ENCODE measurements at places on chromosomes 5 and 9.

DNA sequence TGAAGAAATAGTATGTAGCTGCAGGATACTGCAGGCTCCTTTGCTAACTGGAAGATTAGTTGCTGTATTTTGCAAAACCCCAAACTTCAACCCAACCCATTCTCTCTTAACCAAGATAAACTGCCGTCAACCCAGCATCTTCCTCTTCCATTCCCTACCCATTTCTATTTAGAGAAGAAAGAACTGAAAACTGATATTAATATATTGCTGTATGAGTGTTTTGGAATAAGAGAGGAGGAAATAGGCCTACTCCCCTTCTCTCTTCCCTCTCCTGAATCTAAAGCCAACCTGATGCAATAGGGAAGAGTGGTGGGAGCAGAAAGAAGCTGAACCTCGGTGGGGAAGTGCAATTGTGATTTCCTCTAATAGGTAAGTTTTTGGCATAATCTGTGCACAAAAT is 83.7 kb downstream of the TMEM215 start:
- DNase-seq, result no peak

DNA sequence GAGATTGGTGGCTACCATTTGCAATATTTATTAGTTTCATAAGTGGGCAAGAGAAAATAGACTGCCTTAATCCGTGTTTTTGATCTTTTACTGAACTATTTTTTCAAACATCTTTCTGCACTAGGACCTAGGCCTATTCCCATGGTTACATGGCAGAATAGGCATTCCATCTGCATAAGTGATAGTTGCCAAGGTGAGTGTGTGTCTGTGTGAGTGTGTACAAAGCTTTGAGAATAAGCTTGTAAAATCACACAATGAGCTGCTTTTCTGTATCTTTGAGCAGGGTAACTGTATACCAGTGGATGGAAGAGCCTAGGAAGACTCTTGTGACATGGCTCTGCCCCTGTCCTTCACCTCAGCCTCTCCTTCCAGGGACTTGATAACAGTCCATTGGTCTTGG is 92.7 kb downstream of the SGCD start:
- no peak for DNase-seq

DNA sequence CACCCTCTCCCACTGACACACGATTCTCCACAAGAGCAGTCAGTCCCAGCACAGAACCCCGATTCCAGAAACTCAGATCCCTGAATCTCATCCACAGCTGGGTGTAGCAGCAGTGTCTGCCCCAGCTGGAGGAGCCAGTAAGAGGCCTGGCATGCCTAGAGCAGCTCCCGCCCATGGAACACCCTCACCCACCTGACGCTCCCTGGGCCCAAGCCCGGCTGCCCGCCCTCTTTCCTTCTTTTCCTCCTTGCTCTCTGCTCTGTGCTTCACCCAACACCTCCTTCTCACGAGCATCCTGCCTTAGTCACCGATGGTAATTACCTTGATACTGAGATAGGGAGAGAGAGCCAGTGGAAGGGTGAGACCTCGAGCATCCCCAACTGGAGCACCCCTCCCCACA is 8.7 kb downstream of the PCDH1 start:
- no peak for DNase-seq

GRCh38 chr5:32780508-32780919 is 69.4 kb downstream of the NPR3 start:
- no peak for DNase-seq

- DNase-seq, result no peak
Measured at GRCh38 chr5:145780982-145781381, 54.2 kb downstream of the PRELID2 start.

- no peak for DNase-seq
Measured at GRCh38 chr9:129560881-129561306, 60.0 kb downstream of the C9orf50 start.

GRCh38 chr5:119396030-119396664 is 40.3 kb downstream of the TNFAIP8 start:
- DNase-seq, result no peak

GRCh38 chr5:174667526-174667925 is 56.9 kb upstream of the MSX2 start:
- no peak for DNase-seq

DNA sequence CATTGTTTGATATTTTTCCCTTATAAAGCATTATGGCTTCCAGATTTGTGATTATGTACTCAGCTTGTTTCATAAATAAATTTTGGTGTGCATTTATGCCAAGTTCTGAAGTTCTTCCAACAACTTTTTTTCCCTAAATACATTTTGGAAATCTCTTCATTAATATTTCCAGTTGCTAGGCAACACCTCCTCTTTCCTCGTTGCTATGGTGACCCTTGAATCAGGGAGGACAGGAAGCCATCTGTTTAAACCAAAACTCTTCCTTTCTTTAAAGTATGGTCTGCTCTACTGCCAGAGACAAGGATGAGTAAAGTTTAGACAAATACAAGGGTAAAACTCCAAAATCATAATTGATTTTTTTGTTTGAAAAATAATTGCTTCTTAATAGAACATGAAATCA is 779.3 kb downstream of the CDH9 start:
- DNase-seq, result no peak

GRCh38 chr5:133793756-133794465 is 174.5 kb downstream of the C5orf15 start:
- no peak for DNase-seq

DNA sequence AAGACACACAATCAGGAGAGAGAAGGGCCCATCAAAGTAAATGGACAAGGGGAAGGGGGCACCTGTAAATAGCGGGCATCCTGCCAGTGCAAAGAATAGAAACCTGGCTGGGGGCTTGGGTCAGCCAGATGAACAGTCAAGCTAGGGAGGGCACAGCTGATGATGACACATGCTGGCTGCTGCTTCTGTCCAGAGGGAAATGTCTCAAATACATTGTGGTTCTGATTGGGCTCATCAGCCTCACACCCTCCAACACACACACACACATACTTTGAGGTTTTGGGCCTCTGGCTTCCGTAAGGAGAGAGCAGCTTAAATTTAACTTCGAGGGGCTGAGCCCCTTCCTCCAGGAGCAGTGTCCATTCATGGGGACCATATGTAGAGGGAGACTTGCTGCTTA is 27.6 kb upstream of the SPATA31E1 start:
- no peak for DNase-seq

DNA sequence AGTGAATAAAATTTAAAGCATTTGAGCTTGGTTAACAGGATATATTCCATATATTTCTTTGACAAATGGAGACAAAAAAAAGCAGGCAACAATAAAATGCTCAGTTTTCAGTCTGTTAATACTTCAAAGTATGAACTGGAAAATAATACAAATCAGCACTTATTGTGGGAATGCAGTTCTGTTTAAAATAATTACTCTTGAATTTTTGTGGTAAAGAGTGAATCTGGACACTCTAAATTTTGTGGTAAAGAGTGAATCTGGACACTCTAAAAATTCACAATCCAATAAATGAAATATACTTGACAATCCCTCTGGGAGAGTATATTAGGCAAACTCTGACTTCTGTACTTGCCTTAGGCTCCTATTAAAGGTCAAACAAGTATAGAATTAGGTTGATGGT is 141.9 kb upstream of the RASA1 start:
- DNase-seq, result no peak

- DNase-seq, result no peak
Measured at GRCh38 chr5:77133061-77133758, 46.1 kb upstream of the ZBED3 start.

- no peak for DNase-seq
Measured at GRCh38 chr5:158473016-158473635, 614.2 kb upstream of the CLINT1 start.

- no peak for DNase-seq
Measured at GRCh38 chr9:127039492-127039891, 82.9 kb downstream of the ANGPTL2 start.

GRCh38 chr9:129944506-129945116 is 98.4 kb downstream of the FNBP1 start:
- DNase-seq, result peak; percentile 25

GRCh38 chr5:60856066-60856465 is 12.0 kb upstream of the ELOVL7 start:
- DNase-seq, result no peak

DNA sequence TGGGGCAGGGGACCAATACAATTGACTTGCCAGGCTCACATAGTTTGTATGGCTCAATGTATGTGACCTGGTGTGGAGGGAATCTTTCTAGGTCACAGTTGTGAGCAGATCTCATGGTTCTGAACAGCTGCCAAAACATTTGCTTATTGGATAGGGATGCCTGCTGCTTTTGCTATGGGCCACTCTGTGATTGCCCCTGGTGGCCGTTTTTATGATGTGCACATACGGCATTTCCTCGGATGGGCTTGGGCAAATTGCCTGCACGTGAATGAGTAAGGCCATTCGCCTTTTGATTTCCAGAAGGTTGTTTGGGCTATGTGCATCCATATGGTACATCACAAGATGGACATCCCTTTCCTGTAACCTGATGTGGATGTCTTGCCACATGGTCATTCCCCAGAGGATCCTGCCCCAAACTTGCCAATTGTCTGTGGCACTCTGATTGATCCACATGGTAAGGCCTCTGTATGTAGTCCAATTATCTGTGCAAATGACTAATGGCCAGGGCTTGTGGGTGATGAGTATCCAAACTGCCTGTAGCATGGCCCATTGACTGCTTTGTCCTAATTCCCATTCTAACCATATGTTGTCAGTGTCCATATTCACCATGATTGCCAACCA is 10.7 kb upstream of the SLC22A4 start:
- no peak for DNase-seq

DNA sequence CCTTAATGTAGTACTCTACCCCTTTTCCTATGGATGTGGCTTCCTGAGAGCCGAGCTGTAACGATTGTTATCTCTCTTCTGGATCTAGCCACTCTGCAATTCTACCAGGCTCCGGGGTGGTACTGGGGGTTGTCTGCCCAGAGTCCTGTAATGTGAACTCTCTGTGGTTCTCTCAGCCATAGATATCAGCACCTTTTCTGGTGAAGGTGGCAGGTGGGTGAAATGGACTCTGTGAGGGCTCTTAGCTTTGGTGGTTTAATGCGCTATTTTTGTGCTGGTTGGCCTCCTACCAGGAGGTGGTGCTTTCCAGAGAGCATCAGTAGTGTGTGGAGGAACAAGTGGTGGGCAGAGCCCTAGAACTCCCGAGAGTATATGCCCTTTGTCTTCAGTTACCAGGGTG is 122.1 kb downstream of the GABRG2 start:
- no peak for DNase-seq

DNA sequence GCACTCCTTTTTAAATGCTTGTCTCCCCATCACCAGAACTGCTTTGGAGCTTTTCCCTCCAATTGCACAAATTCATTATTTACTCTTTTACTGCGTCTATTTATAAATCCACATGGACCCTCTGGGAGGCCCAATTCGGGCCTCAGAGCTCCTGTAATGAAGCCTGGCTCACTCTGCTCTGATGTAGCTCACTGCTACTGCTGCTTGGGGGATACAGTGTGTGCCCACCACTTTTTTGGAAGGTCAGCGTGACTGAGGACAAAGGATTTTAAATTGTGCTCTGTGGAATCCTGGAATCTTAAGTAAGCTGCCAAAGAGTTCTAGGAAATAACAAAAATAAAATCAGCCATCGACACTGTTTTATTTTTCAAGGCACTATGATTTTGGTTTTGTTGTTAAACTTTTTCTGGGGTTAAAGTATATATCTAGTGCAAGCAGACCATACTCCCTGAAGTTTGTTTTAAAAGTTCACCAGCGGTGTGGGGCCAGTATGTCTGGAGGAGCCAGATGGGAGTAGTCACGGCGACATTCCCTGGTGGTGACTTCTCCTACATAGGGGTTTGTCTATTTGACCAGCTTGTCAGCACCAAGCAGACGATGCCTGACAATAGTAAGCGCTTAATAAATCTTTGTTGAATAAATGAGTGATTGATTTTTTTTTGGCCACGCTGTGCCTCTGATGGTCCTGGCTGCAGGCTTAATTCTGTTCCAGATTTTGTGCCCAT is 142.8 kb downstream of the TMEM38B start:
- DNase-seq, result no peak

DNA sequence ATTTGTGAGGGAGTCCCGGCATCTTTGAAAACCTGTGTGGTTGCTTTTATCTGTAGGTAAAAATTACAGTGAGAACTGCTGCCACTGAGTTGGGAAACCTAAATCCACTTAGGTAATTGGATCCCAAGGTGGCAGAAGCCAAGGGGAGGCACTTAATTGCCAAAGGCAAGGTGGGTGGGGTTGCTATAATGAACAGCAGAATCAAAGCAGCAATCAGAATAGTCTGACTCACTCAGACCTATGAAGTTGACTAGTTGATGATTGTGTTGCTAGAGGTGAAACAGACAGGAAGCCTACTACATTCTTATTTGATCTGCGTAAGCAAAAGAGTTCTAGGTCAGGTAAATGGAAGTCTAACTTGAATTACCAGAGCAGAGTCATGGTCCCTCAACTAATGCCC is 17.3 kb upstream of the BICD2 start:
- no peak for DNase-seq

- DNase-seq, result no peak
Measured at GRCh38 chr9:105500108-105500766, 52.4 kb downstream of the FSD1L start.

- no peak for DNase-seq
Measured at GRCh38 chr5:178991190-178992145, 3.7 kb downstream of the GRM6 start.

DNA sequence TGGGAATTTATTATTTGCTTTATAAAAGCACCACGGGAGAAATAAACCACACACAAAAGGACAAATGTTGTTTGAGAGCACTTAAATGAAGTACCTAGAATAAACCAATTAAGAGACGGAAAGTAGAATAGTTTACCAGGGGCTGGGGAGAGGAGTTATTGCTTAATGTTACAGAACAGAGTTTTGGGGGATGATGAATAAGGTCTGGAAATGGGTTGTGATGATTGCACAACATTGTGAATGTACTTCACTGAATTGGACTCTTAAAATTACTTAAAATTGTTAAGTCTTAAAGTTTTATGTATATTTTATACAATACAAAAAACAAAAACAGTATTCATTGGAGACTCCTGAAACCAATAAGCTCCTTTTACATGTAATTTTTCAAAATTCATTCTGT is 1.5 kb downstream of the ZBTB43 start:
- no peak for DNase-seq

- DNase-seq, result no peak
Measured at GRCh38 chr5:44747396-44747795, 61.4 kb upstream of the MRPS30 start.

DNA sequence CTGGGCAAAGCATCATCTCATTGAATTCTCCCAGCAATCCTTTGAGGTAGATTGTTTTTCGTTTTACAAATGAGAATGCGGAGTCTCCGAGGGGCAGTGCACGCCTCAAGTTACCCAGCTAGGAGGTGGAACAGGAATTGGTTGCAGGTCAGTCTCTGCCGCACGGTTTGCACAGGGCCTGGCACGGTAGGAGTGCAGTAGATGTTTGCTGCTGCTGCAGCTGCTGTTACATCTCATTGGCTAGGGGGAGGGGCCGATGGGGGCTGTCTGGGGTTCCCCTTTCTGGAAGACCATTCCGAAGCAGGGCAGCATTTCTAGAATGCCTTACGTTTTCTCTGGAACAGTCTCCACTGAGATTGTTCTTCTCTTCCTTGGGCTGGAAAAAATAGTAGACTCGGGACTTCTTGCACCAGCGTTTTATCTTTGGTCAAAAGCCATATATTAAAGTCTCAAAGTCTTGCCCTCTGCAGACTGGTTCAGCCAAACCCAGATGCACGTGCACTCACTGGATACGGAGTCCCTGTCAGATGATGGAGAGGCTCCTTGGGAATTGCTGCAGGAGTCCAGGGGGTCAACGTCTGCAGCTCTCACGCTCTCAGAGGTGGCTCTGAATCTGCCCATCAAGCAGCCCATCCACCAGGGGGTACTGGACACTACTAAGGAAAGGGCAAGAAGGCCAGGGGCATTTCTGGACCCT is 1.2 kb downstream of the USP20 start:
- no peak for DNase-seq

GRCh38 chr5:4093970-4094369 is 498.3 kb downstream of the IRX1 start:
- DNase-seq, result no peak

GRCh38 chr9:38689678-38690077 is 30.3 kb downstream of the FAM240B start:
- DNase-seq, result no peak

Measured in stimulated activated CD4-positive, alpha-beta T cell treated with anti-CD3 and anti-CD28 coated beads, Interleukin-1b, Interleukin-23, amount 100 ng/mL, for 24 hours (primary cell).